ENCODE measurements at places on chromosomes 12 and 14. TPM values are rescaled to one million over a fixed set of nuclear protein-coding genes. Genes with fewer than 3 reads are reported as not detected.
A peak's percentile ranks its signal among the peaks of the same experiment; 100 is the strongest.

The SYT1 gene
- not detected for total RNA-seq

The KRT73 gene
- total RNA-seq, result not detected

The SLCO1B1 gene
- total RNA-seq, result not detected

The PLA2G1B gene
- 101 TPM for total RNA-seq

The GCN1 gene
- total RNA-seq, result 140 TPM

The AVPR1A gene
- 2.5 TPM for total RNA-seq

The GPR162 gene
- 8.1 TPM for total RNA-seq

The MYF6 gene
- not detected for total RNA-seq

The FBLN5 gene
- total RNA-seq, result 53.8 TPM

The LIN7A gene
- 32.5 TPM for total RNA-seq

The AP1G2 gene
- 171 TPM for total RNA-seq

GRCh38 chr12:49545815-49546214 lies 7.0 kb downstream of the KCNH3 start:
- no peak for DNase-seq

DNA sequence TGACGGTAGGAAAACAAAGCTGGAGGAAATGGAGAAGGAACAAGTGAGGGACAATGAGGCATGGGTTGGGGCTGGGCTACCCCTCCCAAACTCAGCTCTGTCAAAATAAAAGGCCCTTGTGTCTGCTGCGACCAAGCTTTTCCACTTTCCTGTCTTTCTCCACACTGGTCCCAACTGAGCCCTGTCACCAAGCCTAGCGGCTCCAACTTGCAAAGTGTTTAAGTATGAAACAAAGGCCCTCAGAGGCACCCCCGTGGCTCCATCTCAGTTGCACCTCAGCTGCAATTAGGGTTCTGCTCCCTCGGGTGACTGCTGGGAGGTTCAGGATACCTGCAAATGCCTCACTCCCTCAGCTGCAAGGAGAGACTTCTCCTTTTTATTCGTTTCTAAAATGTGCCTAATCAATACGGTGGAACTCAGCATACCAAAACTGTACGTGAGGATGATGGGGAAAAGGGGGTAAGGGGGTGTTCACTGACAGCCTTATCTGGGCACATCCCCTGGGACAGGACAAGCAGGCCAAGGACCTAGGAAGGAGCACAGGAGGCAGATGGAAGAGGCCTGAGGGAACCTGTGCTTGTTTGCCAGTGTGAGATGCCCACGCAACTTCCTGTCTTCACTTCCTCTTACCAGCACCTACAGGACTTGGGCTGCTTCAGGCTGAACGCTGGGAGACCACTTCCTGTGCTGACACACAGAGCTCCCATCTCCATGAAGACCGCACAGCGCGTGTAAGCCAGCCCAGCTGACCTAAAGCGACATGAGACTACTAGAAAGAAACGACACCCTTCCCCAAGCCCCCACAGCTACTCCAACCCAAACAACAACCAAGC lies 8.9 kb downstream of the VAMP1 start:
- DNase-seq, result peak; percentile 92

DNA sequence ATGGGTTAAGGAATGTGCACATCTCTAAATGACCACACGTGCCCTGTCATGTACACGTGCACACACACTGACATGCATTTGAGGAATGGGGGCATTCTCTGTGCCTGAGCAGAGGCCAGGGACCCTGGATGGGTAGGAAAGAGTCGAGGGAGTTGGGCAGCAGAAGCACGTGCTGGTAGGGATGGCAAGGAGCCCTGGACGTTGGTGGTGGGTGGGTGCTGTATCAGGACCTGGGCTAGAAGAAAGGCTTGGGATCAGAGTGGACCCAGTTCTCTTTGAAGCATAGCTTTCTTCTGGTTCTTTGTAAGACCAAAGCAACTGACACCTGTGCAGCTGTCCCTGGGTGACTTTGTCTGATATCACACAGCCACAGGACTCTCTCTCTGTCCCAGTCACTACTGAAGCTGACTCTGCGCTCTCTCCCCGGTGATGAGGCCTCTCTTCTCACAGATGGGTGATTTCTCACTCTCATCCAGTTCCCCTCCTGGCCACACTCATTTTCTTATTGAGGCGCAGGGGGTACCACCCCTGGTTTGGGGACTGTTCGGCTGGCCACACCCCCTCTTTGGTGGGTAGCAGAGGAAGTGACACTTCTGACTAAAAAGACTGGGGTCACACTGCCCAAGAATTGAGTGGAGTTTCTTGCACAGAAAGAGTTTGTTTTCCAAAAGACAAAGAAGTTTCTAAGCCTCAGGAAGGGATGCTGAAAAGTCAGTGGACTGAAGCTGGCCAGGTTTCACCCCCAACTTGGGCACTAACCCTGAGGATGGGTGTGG lies 171.7 kb upstream of the RTL1 start:
- peak; percentile 18 for DNase-seq

- no peak for DNase-seq
Observed at GRCh38 chr14:100219126-100219785, 19.7 kb upstream of the YY1 start.

- DNase-seq, result peak; percentile 39
Observed at GRCh38 chr12:11769723-11770514, 120.4 kb downstream of the ETV6 start.

GRCh38 chr14:71931492-71932228 lies 569 bp upstream of the RGS6 start:
- DNase-seq, result no peak

DNA sequence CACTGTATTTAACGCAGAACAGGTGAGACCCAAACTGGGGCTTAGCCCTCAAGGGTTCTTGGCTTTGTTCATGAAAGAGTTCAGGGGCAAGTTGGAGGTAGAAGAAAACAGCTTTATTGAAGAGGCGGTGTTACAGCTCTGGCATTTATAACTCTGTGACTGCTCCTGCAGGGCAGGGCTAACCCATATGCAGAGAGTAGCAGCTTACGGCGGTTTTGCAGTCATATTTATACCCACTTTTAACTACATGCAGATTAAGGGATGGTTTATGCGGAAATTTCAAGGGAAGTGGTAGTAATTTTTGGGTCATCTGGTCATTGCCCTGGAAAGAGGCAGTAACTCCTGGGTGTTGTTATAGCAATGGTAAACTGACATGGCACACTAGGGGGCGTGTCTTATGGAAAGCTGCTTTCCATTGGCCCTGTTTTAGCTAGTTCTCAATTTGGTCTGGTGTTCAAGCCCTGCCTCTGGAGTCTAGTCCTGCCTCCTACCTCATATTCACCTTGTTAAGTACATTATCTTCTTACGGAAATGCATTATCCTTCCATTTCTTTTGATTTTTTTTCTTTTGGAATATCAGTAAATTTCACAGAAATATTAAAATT lies 1.8 kb upstream of the IAPP start:
- DNase-seq, result no peak

- no peak for DNase-seq
Observed at GRCh38 chr14:74510223-74510931, 16.8 kb downstream of the ISCA2 start.

DNA sequence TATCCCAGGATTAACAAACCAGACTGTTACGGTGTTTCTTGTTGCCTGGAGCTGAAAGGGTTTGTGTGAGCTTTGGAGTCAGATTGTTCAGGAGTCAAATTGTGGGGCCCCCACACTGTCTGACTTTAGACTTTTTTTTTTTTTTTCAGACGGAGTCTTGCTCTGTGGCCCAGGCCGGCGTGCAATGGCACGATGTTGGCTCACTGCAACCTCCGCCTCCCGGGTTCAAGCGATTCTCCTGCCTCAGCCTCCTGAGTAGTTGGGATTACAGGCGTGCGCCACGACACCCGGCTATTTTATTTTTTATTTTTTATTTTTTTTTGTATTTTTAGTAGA lies 847 bp downstream of the TSFM start:
- no peak for DNase-seq

- no peak for DNase-seq
Observed at GRCh38 chr12:13534645-13535398, 338.3 kb downstream of the EMP1 start.

DNA sequence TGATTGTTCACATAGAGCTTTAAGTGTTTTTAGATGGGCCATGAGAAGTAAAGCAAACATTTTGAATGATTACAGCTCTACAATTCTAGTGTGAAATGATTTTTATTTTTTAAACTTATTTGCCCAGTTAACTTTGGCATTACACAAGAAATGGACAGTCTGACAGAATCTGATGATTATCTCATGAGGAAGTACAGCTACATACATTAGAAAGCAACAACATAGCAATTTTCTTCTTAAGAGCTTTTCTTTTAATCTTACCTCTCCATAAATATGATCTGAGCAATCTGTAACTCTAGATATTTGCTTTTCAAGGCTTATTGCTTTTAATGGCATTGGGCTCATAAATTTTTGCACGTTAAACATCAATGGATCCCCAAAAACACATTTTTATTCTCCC lies 26.5 kb upstream of the PPP1R12A start:
- no peak for DNase-seq

DNA sequence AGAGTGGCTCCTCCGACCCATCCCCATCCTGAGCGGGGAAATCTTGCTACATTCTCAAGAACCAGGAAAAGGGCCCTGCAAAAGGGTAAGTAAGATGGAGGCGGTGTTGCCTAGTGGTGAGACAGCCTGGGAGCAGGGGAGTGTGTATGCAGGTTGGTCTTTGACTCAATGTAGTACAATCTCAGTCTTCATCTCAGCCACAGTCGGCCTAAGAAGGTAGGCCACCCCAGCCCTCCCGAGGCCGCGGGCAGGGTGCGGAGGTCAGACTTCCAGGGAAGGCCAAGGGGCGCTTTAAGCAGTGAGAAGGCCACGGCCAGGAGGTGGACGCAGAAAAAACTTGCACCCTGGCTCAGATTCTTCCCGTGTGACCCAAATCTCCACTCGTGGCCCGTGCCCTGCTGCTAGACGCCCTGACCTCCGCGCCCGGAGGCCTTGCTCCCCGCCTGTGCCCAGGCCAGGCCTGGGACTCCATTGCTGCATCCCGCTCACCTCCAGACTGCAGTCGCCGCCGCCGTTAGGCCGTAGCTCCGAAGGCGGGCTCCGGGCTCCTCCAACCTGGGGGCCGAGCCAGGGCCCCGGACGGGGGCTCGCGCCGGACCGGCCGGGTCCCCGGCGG lies 435 bp downstream of the FOXM1 start:
- no peak for DNase-seq

GRCh38 chr14:91835920-91836843 lies 31.2 kb downstream of the TC2N start:
- DNase-seq, result peak; percentile 96

DNA sequence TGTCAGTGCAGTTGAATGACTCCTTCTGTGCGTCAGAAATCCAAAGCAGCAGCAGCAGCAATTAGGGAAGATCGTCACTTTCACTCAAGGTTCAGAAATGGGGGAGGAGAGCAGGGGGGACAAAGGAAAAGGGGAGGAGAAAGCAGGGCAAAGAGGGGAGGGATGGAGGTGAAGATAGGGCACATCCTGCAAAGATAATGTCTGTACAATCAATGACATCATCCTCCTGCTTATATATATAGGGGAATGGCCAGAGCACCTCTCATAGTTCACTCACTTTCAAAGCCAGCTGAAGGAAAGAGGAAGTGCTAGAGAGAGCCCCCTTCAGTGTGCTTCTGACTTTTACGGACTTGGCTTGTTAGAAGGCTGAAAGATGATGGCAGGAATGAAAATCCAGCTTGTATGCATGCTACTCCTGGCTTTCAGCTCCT lies at the start of gene NTS:
TSS of gene NTS (plus strand) at position 265 of the 431 bp plus-strand sequence. CDS start at position 374, 109 bp downstream.
- no peak for DNase-seq

DNA sequence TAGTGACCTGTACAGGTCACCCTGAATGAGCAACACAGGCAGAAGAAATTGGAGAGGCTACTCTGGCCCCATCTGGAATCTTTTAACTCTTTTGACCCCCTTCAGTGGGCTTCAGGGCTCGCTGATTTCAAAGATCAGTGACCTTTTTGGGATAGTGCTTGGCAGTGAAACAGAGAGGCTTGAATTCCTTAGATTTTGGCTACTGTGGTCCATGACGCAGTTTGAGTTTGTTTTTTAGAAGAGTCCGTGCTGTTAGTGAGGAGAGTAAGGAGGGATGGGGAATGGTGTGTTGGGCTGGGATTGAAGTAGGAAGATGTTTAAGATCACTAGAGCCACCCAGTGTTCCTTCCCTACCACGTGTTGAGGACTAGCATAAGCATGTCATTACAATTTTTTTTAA lies 16.5 kb downstream of the TMEM30B start:
- DNase-seq, result no peak

GRCh38 chr12:5965950-5966383 lies 20.9 kb upstream of the ANO2 start:
- peak; percentile 45 for DNase-seq

GRCh38 chr12:78085542-78086182 lies 255.0 kb downstream of the NAV3 start:
- DNase-seq, result no peak
